ENCODE measurements at places on chromosomes 7 and 10.

DNA sequence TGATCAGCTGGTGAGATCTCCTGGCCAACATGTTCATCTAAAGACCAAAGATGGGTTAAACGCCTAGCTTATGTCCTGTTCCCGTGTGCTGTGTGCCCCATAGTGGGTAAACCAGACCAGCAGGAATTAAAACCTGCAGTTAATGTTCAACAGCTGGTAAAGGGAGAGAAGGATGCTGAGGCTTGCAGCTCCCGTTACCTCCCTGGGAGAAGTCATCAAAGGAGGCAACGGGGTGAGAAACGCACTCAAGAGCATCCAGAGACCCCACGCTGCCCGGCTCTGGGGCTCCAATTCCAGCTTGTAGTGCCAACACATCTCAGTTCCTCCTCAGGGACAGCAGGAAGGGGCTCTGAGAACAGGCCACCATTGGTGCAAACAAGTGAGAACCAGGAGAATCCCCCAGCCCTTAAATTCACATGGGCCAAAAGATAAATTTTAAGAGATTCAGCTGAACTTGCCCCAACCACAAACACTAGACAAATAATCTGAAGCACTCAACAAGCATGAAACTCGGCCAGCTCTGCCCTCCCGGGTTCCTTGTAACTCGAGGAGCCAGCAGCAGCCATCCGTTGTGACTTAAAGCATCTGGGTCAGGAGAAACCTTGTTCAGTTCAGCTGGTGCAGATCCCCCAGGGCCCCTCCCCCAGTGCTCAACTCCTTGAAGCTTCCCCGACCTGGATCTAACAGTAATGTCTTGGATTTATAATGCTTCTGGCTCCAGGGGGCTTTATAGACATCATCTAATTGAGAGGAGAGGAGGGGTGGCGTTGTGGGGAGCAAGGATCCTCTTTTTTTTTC lies 29.4 kb downstream of the FAM241B start:
- no peak for DNase-seq

- no peak for DNase-seq
Observed at GRCh38 chr7:101575168-101575567, 53.9 kb downstream of the MYL10 start.

GRCh38 chr7:94433224-94433623 lies 38.5 kb downstream of the COL1A2 start:
- DNase-seq, result no peak

- DNase-seq, result no peak
Observed at GRCh38 chr10:122407375-122408125, 33.0 kb downstream of the PLEKHA1 start.

All from HTR-8/SVneo (cell line).